ENCODE measurements at places on chromosomes 5 and 9.

DNA sequence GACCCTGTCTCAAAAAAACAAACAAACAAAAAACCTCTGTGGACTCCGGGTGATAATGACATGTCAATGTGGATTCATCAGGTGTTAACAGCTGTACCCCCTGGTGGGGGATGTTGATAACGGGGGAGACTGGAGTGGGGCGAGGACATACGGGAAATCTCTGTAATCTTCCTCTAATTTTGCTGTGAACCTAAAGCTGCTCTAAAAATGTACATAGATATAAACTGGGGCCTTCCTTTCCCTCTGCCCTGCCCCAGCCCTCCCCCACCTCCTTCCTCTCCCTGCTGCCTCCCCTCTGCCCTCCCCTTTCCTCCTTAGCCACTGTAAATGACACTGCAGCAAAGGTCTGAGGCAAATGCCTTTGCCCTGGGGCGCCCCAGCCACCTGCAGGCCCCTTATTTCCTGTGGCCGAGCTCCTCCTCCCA is 1.4 kb upstream of the CEL start:
- DNase-seq = no peak

- no peak for DNase-seq
Observed at GRCh38 chr9:69519470-69520240, 152.5 kb downstream of the APBA1 start.

GRCh38 chr5:140969880-140970279 is 3.6 kb downstream of the PCDHAC2 start:
- DNase-seq = no peak

DNA sequence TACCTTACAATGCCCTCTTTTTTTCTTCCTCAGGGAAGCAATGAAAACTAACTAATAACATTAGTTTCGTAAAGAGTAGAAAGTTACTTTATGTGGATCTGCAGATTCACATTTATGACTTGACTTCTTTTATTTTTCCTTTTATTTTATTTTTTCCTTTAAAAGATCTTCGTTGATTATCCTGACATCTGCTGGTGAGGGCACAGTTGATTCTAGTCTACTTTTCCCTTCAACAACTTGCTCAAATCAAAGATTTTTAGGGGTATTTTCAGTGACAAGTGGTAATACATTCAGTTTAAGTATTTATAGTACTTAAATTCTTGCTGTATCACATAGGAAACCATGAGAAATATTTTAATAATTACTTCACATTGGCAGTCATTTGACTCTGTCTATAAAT is 4.9 kb downstream of the EDIL3 start:
- DNase-seq = peak; percentile 56

- DNase-seq = no peak
Observed at GRCh38 chr9:132116583-132116982, 36.9 kb upstream of the MED27 start.

- peak; percentile 92 for DNase-seq
Observed at GRCh38 chr5:83388608-83389007, 82.9 kb upstream of the VCAN start.

DNA sequence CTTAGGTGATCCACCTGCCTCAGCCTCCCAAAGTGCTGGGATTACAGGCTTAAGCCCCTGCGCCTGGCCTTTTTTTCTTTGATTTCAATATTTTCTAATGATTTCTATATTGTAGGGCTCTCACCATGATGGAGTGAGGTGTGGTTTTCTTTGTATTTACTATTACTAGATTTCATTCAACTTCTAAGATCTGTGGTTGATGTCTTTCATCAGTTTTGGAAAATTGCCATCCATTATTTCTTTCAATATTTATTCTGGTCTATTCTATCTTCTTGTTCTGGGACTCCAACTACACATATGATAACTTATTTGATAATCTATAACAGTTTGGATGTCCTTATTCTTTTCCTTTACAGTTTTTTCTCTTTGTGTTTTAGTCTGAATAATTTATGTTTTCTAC is 31.9 kb downstream of the FBXO4 start:
- no peak for DNase-seq

All from IMR-90 (cell line).